Inflammatory macrophage treated with lipopolysaccharide for 1 hour (primary cell): ENCODE measurements at places on chromosomes 3 and 15.
A peak's percentile ranks its signal among the peaks of the same experiment; 100 is the strongest.

DNA sequence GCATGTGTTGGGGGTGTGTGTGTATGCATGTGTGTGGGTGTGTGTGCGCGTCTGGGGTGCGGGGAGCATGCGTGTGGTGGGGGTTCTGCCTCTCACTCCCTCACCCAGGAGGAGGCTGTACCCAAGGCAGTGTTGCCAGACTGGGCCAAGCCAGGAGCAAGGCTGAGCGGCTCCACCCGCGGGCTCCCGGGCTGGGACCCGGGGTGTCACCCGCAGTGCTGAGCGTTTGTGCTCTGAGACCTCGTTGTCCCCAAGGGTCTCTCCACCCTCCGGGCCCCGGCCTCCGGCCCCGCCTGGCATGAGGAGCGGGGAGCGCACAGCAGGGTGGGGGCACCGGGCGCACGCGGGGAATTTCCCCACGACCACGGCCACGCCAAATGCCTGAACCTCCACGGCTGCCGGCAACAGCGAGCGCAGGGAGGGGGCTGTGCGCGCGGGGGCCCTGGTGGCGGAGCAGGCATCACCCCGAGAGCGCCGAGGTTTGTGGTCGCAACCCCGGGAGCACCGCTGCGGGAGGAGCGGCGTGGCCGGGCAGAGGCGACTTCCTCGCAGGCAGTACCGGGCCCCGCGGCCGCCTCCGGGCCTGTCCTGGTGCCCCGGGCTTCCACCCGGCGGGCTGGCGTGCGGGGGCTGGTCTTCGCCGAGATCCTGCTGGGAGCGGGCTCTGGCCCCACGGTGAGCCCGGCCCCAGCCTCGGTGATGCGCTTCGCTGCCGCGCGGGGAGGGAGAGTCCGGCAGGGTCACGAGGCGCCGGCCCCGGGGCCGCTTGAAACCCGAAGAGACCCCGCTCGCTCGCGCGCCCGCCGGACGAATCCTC is 7.4 kb upstream of the OCA2 start:
- no peak for DNase-seq

DNA sequence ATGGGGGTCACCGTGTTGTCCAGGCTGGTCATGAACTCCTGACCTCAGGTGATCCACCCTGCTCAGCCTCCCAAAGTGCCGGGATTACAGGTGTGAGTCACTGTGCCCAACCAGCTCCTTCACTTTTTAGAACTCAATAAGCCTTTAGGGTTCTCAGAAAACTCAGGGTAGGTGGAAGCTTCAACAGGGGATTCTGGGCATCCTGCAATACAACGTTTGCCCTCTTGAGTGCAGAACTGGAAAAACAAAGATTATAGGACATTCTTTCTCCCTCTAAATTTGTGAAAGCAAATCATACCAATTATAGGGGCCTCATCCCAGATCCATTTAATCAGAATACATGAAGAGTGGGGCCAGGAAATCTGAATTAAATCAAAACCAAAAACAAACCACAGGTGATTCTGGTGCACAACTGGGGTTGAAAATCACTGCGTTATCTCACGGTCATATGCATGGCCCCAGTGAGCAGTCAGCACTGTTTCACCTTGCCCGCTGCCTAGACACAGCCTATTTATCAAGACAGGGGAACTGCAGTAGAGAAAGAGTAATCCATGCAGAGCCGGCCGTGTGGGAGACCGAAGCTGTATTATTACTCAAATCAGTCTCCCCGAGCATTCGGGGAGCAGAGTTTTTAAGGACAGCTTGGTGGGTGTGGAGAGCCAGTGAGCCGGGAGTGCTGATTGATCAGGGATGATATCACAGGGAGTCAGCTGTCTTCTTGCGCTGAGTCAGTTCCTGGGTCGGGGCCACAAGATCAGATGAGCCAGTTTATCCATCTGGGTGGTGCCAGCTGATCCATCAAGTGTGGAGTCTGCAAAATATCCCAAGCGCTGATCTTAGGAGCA is 58.4 kb downstream of the TMEM44 start:
- DNase-seq = peak; percentile 89

DNA sequence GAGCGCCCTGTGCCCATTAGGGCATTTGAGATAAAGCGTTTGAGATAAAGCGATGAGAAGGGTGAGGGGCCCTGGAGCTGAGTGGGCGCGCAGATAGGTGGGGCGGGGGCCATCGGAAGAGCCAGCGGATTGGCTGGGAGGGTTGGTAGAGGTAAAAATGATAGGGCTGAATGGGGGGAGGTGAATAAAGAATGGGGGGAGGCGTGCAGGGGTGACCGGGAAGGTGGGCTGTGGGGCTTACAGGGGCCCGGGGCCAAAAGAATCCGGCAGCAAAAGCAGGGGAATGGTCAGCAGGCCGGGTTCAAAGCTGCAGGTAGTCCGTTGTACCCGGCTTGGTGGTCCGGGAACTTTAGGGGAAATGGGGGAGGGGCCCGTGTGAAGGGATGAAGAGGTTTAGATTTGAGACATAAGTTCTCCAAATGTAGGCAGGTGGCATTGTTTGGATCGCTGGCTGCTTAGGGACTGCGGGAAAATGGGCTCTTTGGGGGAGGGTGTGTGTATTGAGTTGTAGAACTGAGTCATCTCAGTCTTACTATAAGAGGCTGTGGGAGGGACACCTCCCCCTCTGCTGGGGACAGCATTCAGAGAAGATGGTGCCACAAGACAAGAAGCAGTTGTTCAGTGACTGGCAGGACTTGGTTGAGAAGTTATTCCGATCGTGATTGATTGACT is 610 bp downstream of the ARID3B start:
- peak; percentile 67 for DNase-seq

DNA sequence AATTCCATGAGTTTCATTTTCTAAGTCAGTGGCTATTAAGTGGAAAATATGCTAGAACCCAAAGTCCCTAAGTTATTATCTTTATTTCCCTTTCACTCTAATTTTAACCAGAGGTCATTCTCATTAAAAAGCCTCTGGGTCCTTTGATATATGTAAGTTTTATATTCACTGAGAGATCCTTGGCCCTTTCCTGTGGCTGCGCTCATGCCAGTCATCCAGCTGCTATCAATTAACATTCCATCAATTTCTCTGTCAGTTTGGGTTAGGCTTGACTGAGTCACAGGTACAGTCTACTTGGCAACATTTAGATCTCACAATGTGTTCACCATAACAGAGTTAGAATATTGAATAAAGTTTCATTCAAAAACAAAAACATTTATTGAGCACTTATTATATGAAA is 58.0 kb upstream of the FBN1 start:
- no peak for DNase-seq

DNA sequence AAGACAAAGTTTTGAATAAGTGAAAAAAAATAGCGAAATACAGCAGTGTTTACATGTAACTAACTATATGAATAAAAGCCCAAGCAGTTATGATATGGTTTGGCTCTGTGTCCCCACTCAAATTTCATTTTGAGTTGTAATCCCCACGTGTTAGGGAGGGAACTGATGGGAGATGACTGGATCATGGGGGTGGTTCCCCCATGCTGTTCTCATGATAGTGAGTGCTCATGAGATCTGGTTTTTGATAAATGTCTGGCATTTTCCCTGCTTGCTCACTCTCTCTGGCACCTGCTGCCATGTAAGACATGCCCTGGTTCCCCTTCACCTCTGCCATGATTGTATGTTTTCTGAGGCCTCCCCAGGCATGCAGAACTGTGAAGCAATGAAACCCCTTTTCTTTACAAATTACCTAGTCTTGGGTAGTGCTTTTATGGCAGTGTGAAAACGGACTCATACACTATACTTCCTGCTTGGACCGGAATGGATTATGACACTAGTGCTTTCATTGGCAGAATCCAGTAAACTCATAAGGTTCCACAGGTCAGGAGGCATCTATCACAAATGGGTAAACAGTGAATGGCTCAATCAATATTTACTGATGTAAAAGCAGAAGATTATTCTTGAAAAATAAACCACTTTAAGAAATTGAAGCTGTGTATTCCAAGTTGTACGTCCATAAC is 192.1 kb downstream of the CBLB start:
- no peak for DNase-seq

DNA sequence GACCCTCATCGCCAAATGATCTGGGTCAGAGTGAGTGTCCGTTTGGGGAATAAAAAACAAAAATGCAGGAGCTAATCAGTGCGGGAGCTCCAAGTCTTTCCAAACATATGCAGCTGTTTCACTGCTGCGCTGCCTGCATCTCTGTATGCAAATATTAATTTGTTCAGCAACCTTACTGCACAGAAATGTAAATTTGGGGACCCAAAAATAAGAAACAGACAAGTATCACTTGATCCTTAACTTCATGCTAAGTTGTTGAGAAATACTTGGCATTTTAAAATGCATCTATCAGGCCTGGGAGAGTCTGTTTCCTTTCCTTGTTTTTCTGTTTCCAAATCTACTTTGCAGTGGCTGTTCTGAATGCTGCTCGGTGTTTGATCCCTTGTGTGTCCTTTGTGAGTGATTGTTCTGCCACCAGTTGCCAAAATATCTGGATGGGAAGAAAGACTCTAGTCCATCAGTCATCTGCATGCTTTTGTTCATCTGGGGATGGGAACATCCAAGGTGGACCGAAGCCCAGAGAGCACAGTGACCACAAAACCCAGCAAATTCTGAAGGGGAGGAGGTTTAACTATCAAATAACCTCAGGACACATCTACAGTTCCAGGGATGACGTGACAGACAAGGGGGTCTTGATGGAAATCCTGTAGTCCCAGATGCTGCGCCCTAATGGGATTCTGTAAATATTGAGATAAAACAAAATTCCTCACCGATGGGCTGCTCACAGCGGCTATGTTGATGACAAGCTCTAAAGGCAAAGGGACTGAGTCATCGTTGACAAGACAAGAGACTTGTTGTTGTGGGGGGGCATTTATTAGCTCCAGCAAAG is 199.5 kb upstream of the WNT5A start:
- DNase-seq = no peak

DNA sequence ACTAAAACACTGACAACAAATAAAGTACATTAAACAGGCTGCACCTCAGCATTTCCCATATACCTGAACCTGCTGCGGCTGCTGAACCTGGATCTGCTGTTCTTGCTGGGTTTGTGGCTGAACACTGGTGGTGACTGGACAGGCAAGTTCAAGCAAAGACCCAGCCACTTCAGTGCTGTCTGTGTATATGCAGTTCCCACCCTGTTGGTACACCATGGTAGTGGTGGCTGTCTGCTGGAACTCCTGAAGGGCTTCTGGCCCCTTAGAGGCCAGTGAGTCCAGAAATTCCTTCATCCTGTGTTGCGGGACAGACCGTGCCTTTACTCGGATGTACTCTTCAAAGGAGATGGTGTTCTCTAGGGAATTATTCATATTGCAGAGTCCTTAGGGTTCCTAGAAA is 17.2 kb downstream of the QRICH1 start:
- DNase-seq = no peak

- no peak for DNase-seq
These were observed 427.2 kb upstream of the THBS1 start for GRCh38 chr15:39153716-39154115.

DNA sequence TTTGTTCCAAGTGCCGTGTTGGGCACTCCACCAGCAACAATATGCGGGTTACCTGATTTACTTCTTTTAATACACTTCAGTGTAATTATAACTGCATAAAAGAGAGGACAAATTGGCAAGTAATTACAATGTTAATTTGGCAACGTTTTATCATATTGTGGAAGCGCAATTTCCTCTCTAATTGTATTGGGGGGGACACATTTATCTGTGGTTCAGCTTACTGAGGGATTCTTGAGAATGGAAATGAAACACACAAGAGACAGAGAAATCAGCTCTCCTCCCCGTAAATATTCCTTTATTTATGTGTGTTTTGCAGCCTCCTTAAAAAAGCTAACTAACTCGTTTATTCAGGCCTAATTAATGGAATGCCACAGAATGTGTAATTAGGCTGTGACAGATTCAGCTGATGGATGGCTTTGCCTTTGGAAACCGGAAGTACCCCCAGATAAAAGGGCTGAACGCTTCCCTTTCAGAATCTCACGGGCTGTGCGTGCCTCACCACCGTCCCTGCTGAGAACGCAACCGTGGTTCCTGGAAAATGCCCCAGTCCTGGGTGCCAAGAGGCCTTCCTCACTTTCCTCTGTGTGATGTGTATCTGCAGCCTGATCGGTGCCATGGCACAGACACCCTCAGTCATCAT is 247.1 kb upstream of the ST8SIA2 start:
- DNase-seq = no peak

- DNase-seq = no peak
These were observed 38.0 kb downstream of the SEC22A start for GRCh38 chr3:123239756-123240155.

DNA sequence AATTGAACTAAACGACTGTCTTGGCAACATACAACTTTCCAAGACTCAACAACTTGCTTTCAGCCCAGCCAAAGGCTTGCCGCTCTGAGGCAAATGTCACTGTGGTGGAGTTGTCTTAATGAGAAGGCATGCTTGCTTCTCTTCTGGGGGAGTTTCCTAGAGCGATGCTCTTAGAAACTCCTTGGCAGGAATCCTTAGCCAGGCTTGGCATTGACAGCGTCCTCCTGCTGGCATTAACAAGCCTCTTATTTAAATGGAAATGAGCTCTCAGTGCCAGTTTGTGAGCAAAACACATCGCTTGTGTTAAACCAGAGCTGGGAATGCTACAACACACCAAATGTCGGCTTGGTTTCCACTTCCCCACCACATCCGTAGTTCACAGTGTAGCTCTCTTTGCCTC is 265.5 kb upstream of the TPRG1 start:
- DNase-seq = no peak

- no peak for DNase-seq
These were observed 1.3 kb downstream of the ABHD2 start for GRCh38 chr15:89089316-89090230.

GRCh38 chr3:116980099-116980498 is 270.5 kb downstream of the TUSC7 start:
- no peak for DNase-seq

GRCh38 chr15:98948456-98948855 is 59.1 kb downstream of the PGPEP1L start:
- no peak for DNase-seq

DNA sequence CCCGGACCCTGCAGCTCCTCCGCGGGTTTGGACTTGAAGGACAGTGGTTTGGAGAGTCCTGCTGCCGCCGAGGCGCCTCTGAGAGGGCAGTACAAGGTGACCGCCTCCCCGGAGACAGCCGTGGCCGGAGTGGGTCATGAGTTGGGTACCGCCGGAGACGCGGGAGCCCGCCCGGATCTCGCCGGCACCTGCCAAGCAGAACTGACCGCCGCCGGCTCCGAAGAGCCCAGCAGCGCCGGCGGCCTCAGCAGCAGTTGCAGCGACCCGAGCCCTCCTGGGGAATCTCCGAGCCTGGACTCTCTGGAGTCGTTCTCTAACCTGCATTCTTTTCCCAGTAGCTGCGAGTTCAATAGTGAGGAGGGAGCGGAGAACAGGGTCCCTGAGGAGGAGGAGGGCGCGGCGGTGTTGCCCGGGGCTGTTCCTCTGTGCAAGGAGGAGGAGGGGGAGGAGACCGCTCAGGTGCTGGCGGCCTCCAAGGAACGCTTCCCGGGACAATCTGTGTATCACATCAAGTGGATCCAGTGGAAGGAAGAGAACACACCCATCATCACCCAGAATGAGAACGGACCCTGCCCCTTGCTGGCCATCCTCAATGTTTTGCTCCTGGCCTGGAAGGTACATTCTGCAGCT is 634 bp downstream of the MINDY2 start:
- DNase-seq = no peak

- peak; percentile 40 for DNase-seq
These were observed 543 bp downstream of the MEF2A start for GRCh38 chr15:99566157-99566897.
